ENCODE measurements at places on chromosomes 2 and 18.

DNA sequence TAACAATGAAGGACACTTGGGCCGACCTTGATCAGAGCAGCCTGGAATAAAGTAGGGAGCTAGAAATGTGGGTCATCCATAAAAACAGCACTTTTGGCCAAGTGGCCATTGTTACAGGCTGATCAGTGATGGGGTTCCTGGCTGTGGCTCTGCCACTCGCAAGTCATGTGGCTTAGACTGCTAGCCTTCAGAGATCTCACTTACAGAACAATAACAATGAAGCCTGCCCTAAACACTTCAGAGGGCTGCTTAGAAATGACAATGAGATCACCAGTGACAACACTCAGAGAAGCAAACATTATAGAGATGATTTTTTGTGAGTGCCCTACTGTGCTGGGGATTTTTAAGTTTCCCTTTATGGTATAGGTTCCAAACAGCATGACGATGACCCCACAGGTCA lies 107.9 kb upstream of the LMAN1 start:
- no peaks in the 10 kb centered on the region for H3K36me3 ChIP-seq
- DNase-seq = no peak
- peaks cover 13% of the 10 kb centered on the region for H3K27me3 ChIP-seq

GRCh38 chr2:229601396-229601795 lies 113.0 kb downstream of the DNER start:
- H3K4me1 ChIP-seq = no peaks in the 10 kb centered on the region
- no peaks in the 10 kb centered on the region for H3K36me3 ChIP-seq
- H3K27me3 ChIP-seq = peaks cover 19% of the 10 kb centered on the region
- no peak overlapping the region for H3K27ac ChIP-seq

- DNase-seq = no peak
- no peak overlapping the region for H3K4me3 ChIP-seq
- peaks cover 6% of the 10 kb centered on the region for H3K27me3 ChIP-seq
- peaks cover 27% of the 10 kb centered on the region for H3K4me1 ChIP-seq
These were observed 40.3 kb downstream of the ASB1 start for GRCh38 chr2:238467062-238467461.

GRCh38 chr2:191366199-191366598 lies 121.0 kb downstream of the MYO1B start:
- peak overlapping the region; percentile 68 for H3K27ac ChIP-seq
- H3K4me3 ChIP-seq = no peak overlapping the region
- no peaks in the 10 kb centered on the region for H3K27me3 ChIP-seq
- DNase-seq = no peak
- H3K36me3 ChIP-seq = peaks cover 76% of the 10 kb centered on the region
- peaks cover 19% of the 10 kb centered on the region for H3K4me1 ChIP-seq

DNA sequence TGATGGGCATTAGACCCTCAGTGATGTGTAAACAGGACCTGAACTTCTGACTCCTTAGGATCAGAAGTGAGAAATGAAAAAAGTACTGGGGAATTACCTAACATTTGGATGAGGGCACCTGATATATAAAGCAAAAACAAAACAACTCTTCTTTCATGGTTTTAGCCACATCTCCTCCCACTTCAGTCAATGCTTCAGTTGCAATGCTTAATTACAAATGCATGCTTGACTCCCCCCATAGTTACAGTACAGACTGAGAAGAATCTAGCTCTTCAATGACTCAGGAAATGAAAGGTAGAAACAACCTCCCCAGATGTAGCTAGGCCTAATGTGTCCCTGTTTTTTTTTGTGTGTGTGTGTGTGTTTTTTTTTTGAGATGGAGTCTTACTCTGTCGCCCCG lies 276.8 kb upstream of the POU3F3 start:
- H3K4me1 ChIP-seq = peaks cover 22% of the 10 kb centered on the region
- H3K4me3 ChIP-seq = no peak overlapping the region
- DNase-seq = no peak
- H3K27me3 ChIP-seq = peaks cover 3% of the 10 kb centered on the region
- no peaks in the 10 kb centered on the region for H3K36me3 ChIP-seq

- H3K4me3 ChIP-seq = no peak overlapping the region
- no peaks in the 10 kb centered on the region for H3K27me3 ChIP-seq
- no peak for DNase-seq
- H3K4me1 ChIP-seq = no peaks in the 10 kb centered on the region
- H3K36me3 ChIP-seq = no peaks in the 10 kb centered on the region
These were observed 245.5 kb upstream of the KCNJ3 start for GRCh38 chr2:154452906-154453493.

DNA sequence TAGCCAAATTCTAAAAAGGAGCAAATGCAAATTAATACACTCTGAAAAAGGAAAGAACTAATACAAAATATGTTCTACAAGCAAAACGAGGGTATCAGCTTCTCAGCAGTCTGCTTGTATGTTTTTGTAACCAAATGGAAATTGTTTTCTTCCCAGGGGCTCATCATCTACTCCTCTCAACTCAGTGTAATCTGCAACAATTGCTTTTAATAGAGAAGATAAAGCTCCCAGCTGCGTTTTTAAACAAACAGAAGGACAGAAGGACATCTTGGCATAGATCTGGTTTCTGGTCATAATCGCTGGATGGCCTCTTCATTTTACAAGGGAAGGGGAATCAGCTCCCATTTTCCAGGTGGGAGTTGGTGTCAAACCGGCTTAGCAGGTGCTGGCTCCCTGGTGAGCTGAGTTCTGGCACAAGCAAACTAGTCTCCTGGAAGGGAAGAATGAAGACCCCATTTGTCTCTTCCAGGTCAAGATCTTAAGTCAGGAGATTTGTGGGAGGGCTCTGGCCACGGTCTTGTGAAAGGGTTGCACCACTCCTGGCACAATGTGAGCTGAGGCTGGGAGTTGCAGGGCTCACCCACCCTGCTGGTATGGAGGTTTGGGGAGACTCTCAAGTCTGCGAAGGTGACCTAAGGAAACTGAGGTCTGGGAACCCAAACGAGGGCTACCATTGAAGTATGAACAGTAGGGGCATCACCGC lies 41.6 kb downstream of the NPPC start:
- peaks cover 21% of the 10 kb centered on the region for H3K27me3 ChIP-seq
- H3K4me3 ChIP-seq = no peak overlapping the region
- peaks cover 51% of the 10 kb centered on the region for H3K4me1 ChIP-seq
- no peaks in the 10 kb centered on the region for H3K36me3 ChIP-seq
- DNase-seq = no peak

DNA sequence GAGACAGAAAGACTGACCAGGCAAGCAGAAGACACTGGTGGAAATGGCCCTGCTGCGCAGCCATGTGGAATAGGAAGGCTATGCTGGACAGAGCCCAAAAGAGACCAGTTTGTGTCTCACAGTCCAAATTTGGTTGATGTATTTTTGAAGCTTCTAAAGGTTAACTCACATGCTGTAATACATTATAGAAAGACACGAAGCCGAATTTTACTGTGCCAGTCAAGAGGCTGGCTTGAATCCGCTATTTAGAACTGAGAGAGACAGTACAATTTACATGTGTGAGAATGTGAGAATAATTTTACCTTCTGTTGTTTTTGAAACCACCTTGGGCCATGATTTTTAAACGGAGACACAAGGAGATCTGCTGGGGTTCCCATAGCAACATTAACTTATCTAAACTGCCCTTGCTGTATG lies 113.6 kb downstream of the METTL8 start:
- peaks cover 3% of the 10 kb centered on the region for H3K27me3 ChIP-seq
- no peak overlapping the region for H3K4me3 ChIP-seq
- H3K4me1 ChIP-seq = peaks cover 34% of the 10 kb centered on the region

DNA sequence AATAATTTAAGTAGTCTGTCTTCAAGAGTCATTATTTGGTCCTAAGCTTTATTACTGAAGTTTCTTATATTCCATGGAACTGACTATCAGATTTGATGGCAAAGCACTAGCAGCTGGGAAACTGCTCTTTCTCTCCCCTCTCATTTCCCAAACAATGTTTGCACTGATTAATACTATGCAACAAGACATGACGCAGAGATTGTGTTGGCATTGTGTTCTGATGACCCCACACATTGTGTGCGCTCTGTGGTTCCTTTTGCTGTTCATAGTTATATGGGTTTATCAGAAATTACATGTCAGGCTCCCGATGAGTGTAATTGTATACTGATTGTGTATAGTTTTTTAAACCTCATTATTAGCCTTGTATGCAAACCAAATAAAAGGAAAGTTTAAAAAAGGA lies 331.6 kb upstream of the FANCL start:
- no peak overlapping the region for H3K4me3 ChIP-seq
- H3K27me3 ChIP-seq = no peaks in the 10 kb centered on the region
- no peak for DNase-seq
- no peaks in the 10 kb centered on the region for H3K36me3 ChIP-seq

- no peak overlapping the region for H3K4me3 ChIP-seq
- DNase-seq = no peak
- H3K27me3 ChIP-seq = peaks cover 5% of the 10 kb centered on the region
These were observed 14.3 kb downstream of the CABLES1 start for GRCh38 chr18:23149570-23149969.

DNA sequence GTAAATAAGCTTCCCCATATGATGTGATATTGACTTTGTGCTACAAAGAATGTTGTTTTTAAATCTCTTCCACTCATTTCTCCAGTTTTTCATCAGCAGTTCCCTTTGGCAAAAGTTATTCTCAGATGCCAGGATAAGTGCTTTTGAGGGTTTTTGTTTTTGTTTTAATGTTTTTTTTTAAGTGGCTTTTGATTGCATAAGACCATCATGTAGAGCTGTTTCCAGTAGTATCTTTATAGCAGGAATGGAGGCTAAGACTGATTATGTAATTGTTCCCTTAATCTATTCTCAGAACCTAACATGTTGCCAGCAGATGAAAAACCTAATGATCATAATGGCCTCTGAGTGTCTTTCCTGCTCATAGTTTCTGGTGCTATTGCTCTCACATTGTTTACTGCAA lies 77.9 kb downstream of the CABLES1 start:
- no peak overlapping the region for H3K27ac ChIP-seq
- no peak overlapping the region for H3K4me3 ChIP-seq
- H3K36me3 ChIP-seq = peaks cover 65% of the 10 kb centered on the region

DNA sequence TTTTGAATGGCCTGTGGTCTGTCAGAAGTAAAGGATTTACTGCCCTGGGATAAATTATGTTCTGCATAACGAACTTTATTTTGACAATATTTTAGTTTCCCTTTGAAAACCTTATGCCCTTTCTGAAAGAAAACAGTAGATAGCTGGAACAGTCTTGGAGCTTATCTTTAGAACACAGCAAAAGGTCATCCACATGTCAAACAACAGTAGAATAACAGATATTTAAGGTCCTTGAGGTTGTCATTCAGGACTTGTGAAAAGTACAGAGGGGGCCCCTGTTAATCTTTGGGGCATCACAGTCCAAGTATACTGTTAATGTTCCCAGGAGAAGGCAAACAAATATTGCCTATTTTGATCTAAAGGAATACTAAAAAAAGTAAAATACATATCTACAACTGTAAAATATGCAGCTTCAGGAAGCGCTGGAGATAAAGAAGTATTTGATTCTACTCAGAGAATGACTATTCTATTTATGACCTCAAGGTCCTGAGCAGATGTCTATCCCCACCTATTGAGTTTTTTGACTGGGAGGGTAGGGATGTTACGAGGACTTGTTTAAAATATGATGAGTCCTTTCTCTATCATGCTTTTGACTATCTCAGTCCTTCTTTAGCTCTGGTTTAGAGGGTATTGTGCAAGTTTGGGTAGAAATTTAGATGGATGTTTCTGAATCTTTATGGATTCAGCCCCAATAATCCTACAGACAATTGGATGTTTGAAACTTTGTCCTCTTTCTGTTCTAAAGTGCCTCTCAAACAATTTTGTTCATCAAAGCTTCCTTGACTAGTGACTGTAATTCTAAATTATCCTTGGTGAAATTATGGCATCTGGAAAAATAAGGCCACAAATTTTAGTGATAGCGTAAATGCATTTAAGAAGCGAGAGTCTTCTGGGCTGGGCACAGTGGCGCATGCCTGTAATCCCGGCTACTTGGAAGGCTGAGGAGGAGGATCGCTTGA lies 25.1 kb upstream of the TMEM214 start:
- no peaks in the 10 kb centered on the region for H3K4me1 ChIP-seq
- H3K4me3 ChIP-seq = no peak overlapping the region
- H3K36me3 ChIP-seq = peaks cover 10% of the 10 kb centered on the region
- H3K27me3 ChIP-seq = peaks cover 6% of the 10 kb centered on the region
- DNase-seq = no peak
- H3K27ac ChIP-seq = peak overlapping the region; percentile 22
